ENCODE measurements at places on chromosomes 13 and 19.
A peak's percentile ranks its signal among the peaks of the same experiment; 100 is the strongest.

DNA sequence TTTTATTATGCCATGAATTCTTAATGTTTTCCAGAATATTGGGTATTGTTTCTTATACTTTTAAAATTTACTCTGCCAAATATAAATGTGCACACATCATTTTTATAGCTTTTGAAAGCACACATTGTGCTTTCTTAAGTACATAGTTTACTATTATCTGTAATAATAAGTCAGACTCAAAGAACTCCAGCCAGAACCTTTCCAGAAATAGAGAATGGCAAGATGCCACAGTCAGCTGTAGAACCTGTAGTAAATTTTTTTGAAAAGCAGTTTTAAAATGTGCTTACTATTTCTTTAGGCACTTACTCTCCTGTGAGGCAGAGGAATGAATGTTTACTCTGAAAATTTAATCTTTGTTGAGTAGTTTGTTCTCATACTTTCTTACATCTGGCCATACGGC, 1287.1 kb downstream of the PCDH9 start:
- no peak for DNase-seq

GRCh38 chr13:74026753-74027152, 107.5 kb downstream of the KLF12 start:
- DNase-seq, result no peak

DNA sequence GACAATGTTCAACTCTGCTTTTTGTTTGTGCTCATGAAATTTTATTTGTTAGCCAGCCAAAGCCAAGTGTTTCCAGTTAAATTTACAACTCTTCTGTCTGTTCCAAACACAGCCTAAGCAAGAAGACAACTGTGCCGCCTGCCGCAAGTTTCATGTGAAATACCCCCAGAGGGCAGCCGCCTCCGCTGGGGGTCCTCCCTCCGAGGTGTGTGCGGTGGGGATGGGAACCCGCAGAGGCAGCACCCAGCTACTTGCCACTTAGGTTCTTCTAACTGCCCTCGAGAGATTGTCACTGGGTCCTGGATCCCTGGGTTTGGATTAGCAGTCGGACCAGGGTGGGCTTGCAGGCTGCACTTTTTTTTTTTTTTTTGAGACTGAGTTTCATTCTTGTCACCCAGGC, 28.5 kb downstream of the ATP11A start:
- DNase-seq, result peak; percentile 20

- no peak for DNase-seq
Measured at GRCh38 chr13:102729560-102730270, 34.9 kb upstream of the METTL21C start.

GRCh38 chr19:56727677-56728076, 56.1 kb upstream of the ZNF835 start:
- DNase-seq, result no peak

- DNase-seq, result peak; percentile 43
Measured at GRCh38 chr19:38812841-38813320, at the start of gene LGALS4. Gene LGALS4, minus strand, starts transcription at chr19:38812945. Its CDS starts 59 bp downstream, at chr19:38812886.

DNA sequence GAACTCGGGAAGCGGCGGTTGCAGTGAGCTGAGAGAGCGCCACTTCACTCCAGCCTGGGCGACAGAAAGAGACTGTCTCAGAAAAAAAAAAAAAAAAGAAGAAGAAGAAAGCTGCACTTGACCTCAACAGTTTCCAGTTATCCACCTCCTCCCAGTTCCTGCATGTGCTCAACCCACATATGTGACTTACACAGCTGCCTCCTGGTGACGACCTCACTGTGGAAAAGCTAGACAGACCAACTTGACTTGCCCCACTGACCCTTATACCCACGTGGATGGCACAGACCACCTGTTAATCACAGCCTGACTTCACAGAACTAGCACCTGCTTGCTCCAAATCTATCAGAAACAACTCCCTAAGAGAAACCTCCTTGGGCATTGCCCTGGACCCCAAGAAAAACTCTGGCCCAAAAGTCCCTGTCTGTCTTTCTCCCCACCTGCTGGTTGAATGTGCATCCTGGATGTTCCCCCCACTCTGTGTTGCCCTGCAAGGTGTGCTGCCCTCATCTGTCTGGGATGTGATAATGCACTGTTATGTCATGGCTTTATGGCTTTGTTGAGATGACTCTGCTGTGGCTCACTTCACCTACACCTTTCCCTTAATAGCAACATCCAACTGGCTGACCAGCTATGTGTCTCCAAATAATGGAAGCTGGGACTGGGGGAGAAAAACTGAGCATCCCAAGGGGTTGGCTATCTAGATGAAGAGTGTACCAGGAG, 2.8 kb downstream of the ZNF20 start:
- no peak for DNase-seq

- DNase-seq, result no peak
Measured at GRCh38 chr13:47039106-47039505, 142.3 kb upstream of the HTR2A start.

Measured in left ventricle myocardium superior (tissue), 1 donor.